ENCODE measurements at places on chromosomes 2 and 18. TPM values are rescaled to one million over a fixed set of nuclear protein-coding genes. Genes with fewer than 3 reads are reported as not detected.

GRCh38 chr2:64586054-64586453, 61.9 kb downstream of the AFTPH start:
- DNase-seq: no peak

The ARHGAP28 gene
- 17.9 TPM for total RNA-seq

DNA sequence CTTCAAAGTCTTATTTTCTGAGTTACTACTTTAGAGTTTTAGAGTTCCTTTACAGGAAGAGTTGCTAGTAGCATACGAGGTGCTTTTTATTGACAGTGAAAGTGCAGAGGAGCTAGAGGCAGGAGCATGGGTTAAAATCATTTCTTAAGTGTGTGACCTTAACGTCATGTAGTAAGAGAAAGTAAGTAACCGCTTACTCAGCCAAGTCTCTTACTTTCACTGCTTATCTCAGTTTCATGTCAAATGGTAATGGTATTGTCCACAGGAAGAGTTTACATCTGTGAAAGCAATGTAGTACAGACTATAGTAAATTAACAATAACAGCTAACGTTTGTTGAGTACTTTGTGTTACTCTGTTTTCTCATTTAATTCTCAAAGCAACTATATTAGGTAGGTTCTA, 12.6 kb downstream of the NDUFAF7 start:
- no peak for DNase-seq

DNA sequence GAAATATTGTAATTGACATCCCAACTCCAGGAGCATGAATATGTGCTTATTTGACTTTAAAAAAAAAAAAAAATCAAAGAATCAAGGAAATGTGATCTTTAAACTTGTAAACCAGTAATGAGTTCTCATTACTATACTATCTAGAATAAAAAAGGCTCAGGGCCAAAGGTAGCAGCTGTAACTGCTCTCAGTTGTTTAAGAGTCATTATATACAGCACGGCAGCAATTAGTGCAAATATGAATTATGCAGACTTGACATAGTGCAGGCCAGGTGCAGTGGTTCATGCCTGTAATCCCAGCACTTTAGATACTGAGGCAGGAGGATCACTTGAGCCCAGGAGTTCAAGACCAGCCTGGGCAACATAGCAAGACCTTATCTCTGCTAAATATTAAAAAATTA, 125.7 kb upstream of the TTC39C start:
- no peak for DNase-seq

GRCh38 chr2:63051042-63051794, 588 bp downstream of the OTX1 start:
- no peak for DNase-seq

DNA sequence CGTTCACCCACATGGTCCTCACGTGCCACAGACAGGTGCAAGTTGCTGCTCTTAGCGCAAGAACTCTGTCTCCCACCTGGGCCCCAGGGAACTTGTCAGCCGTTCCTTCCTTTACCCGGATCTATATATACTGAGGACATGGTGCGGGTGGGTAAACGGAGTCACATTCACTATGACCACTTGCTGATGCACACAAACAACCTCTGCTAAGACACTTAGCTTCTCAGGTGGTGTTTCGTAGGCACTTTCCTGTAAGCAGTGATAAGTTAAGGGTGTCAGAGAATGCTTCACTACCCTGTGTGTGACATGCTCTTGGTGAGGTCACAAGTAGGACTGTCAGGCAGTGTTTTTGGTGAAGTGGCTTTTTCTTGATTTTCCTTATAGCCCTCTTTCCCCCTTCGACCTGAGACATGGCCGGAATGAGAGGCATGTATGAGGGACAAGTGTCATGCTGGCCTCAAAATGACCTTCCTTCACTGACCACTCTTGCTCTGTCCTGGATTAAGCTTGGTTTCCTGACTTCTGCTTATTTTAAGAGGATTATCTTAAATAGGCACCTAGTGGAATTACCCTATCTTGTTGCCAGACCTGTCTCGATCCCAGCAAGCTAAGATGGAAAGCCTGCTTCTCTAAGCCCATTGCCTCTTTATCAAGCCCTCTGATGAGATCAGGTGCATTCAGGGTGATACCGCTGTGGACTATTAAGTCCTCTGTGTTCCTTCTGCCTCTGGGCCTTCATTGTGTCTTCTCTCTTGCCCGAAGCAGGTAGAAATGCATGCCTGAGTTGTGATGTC, 97.1 kb upstream of the CELF4 start:
- no peak for DNase-seq

DNA sequence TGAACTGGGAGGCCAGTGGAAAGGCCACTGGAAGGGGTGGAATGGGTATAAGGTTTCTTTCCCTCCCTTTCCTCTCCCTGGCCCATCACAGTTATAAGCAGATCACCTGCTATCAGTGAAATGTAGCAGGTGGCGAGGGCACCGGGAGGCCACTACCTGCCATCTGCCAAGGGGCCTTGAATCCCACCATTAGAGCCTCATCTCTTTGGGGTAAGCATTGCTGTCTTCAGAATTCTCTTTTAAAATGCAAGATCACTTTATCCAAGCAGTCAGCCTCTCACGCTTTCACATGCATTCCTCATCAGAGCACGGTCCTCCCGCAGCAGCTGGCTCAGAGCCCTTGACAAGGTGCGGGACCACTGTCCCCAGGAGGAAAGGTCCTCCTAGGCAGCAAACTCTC, 268.5 kb downstream of the CELF4 start:
- no peak for DNase-seq

DNA sequence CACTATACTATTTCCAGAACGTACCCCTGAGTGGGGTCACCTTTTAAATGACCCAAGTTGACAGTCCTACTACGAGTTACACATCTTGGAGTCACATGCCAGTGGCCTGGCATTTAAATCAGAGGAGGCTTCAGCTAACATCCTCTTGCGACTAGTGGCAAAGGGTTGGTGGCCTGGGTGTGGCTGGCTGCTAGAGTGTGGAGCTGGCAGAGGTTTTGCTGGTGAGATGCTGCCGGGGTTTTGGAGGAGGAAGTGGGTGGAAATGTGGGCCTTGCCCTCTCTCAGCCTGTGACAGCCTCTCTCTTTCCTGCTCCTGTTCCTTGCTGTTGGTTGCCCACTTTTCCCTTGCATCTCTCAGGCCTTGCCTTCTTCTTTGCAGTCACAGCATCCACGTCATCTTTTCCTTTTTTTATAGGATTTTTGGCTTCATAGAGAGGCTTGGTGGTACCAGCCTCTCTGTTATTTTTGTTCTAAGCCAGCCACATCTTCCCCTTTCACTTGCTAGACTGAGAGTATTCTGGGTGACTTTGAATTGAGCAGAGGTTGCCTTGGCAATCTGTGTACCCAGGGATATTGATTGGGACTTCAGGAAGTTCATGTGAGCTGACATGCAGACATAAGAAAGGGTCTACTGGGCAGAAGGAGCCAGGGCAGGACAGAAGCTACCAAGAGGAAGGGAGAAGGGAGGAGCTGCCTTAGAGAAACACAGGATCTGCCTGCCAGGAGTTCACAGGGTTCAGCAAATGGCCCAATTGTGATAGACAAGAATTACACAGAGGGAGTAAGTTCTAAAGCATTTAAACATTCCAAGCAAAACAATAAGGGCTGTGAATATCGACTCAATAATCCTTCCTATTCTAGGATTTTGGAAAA, 55.4 kb downstream of the CDC42EP3 start:
- DNase-seq: no peak

The UGT1A7 gene
- total RNA-seq: 0.12 TPM
